ENCODE measurements at places on chromosomes 7 and 10. TPM values are rescaled to one million over a fixed set of nuclear protein-coding genes. Genes with fewer than 3 reads are reported as not detected.
A peak's percentile ranks its signal among the peaks of the same experiment; 100 is the strongest.

- no peak overlapping the region for H3K27ac ChIP-seq
- H3K36me3 ChIP-seq = no peaks in the 10 kb centered on the region
- H3K27me3 ChIP-seq = peaks cover 5% of the 10 kb centered on the region
- no peak overlapping the region for H3K4me3 ChIP-seq
These were observed 98.6 kb upstream of the BTBD16 start for GRCh38 chr10:122172361-122173008.

GRCh38 chr10:73368238-73368637 is 9.6 kb upstream of the CFAP70 start:
- H3K36me3 ChIP-seq = peaks cover 50% of the 10 kb centered on the region
- no peak overlapping the region for H3K4me3 ChIP-seq
- no peak overlapping the region for H3K27ac ChIP-seq
- peaks cover 14% of the 10 kb centered on the region for H3K4me1 ChIP-seq

GRCh38 chr10:670990-671389 is 18.5 kb downstream of the DIP2C start:
- DNase-seq = no peak
- peaks cover 12% of the 10 kb centered on the region for H3K27me3 ChIP-seq
- no peaks in the 10 kb centered on the region for H3K36me3 ChIP-seq
- no peaks in the 10 kb centered on the region for H3K4me1 ChIP-seq
- H3K27ac ChIP-seq = no peak overlapping the region
- no peak overlapping the region for H3K4me3 ChIP-seq

GRCh38 chr10:93806903-93807302 is 49.2 kb downstream of the LGI1 start:
- H3K27me3 ChIP-seq = peaks cover 22% of the 10 kb centered on the region
- H3K27ac ChIP-seq = no peak overlapping the region
- no peak for DNase-seq
- no peaks in the 10 kb centered on the region for H3K36me3 ChIP-seq

DNA sequence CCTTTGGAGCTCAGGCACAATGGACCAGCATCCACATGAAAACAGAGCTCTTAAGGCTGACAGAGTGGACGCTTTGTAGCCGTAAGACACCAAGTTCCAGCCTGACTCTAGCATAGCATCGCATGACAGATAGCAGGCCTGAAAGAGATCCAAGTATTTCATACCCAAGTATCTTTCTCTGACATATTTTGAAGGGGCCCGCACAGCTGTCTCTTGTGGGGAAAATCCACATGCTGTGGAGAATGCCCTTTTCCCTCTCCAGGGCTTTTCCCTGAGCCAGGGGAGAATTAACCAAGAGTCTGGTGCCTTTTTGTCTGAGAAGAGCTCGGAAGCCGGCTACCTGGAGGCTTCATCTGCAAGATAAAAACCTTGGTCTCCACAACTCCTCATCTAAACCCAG is 51.0 kb downstream of the CFAP46 start:
- no peaks in the 10 kb centered on the region for H3K36me3 ChIP-seq
- H3K4me1 ChIP-seq = no peaks in the 10 kb centered on the region
- no peak for DNase-seq
- H3K27me3 ChIP-seq = peaks cover 19% of the 10 kb centered on the region
- no peak overlapping the region for H3K27ac ChIP-seq

ACTL6B gene
- not detected for total RNA-seq

DNA sequence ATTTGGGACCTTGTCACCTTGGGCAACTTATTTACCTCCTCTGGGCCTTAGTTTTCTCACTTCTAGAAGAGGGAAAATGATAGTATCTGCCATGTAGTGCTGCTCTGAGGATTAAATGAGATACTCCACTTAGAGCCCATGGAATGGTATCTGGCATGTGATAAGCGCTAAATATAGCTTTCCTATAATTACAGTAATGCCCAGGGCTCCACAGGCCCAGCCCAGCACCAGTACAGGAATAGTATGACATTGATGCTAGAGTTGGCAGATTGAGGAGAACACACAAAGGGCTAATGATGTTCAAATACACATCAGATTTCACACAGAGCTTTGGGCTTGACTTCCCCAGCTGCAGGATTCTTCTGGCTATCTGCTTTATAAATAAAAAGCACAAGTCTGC is 34.9 kb downstream of the FAS start:
- peaks cover 35% of the 10 kb centered on the region for H3K36me3 ChIP-seq
- DNase-seq = no peak
- no peak overlapping the region for H3K4me3 ChIP-seq

LZTS2 gene
- 17.3 TPM for total RNA-seq

- no peak for DNase-seq
- H3K4me3 ChIP-seq = no peak overlapping the region
- H3K36me3 ChIP-seq = no peaks in the 10 kb centered on the region
These were observed 142.3 kb upstream of the EFCAB10 start for GRCh38 chr7:105723572-105723971.

PGAM2 gene
- total RNA-seq = not detected

DNA sequence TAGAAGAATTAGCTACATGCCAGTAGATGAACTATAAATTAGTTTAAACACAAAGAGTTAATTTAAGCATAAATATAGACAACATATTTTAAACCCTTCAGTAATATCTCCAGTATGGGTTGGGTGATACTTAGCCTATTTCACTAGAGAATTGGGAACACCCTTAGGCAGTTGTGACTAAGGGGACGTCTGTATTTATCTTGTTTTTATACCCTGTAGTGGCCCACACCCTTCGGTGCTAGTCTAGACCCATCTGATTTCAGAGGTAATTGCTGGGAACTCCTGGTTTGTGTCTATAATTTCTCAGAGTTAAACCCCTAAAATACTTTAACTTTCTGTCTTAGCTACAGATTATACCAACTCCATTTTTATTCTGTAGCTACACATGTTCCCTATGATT is 11.5 kb upstream of the STEAP4 start:
- H3K4me3 ChIP-seq = no peak overlapping the region
- H3K36me3 ChIP-seq = no peaks in the 10 kb centered on the region
- peaks cover 13% of the 10 kb centered on the region for H3K27me3 ChIP-seq
- H3K27ac ChIP-seq = no peak overlapping the region

GRCh38 chr10:59903871-59904270 is 2.5 kb downstream of the CCDC6 start:
- H3K4me3 ChIP-seq = peak overlapping the region; percentile 90
- DNase-seq = no peak
- no peaks in the 10 kb centered on the region for H3K27me3 ChIP-seq

CTAGE8 gene
- not detected for total RNA-seq

DNA sequence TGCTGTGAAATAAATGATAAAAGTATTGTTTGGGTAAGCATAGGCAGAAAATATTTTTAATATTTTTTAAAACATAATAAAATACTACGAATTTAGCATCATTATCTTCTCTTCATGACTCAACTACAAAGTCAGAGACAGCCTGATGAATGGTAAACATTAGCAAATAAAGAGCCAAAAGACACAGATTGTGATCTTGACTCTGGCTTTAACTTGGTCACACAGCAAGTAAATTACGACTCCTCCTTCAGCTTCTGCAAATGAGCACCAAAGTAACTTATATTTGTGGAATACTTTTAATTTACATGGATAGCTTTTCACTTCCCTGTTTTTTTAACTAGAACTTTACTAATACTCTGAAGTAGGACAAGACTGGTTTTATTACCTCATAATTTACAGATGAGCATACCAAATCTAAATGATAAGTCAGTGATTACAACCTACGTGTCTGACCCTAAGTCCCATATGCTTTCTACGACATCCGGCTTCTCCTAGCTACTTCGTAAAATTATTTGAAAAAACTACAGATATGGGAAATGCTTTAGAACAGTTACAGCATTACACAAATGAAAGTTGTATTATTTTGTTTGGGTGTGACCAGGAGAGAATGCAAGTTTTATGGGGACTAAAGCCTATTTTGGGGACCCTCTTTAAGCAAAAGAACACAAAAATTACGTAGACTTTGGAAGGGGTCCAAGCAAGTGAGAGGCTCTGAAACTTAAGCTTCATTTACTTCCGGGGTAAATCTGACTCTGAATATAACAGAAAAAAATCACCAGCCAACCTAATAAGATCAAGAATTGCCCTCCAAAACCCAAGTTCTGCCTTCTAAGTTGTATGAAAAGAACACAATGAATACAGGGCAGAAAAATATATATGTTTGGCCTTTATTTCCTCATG is 133.8 kb downstream of the CPEB3 start:
- H3K4me3 ChIP-seq = no peak overlapping the region
- H3K36me3 ChIP-seq = no peaks in the 10 kb centered on the region
- H3K27me3 ChIP-seq = no peaks in the 10 kb centered on the region
- H3K4me1 ChIP-seq = no peaks in the 10 kb centered on the region
- no peak for DNase-seq

GRCh38 chr10:114157912-114158311 is 16.1 kb downstream of the CCDC186 start:
- no peaks in the 10 kb centered on the region for H3K27me3 ChIP-seq
- H3K4me3 ChIP-seq = no peak overlapping the region
- H3K4me1 ChIP-seq = peaks cover 3% of the 10 kb centered on the region
- H3K27ac ChIP-seq = no peak overlapping the region
- DNase-seq = no peak

Measured in activated CD4-positive, alpha-beta memory T cell treated with anti-CD3 and anti-CD28 coated beads, Interleukin-2, amount 10 ng/mL, durations not matched to agents 7 days and 5 days (primary cell).